ENCODE measurements at places on chromosomes 7 and 10. TPM values are rescaled to one million over a fixed set of nuclear protein-coding genes. Genes with fewer than 3 reads are reported as not detected.

DNA sequence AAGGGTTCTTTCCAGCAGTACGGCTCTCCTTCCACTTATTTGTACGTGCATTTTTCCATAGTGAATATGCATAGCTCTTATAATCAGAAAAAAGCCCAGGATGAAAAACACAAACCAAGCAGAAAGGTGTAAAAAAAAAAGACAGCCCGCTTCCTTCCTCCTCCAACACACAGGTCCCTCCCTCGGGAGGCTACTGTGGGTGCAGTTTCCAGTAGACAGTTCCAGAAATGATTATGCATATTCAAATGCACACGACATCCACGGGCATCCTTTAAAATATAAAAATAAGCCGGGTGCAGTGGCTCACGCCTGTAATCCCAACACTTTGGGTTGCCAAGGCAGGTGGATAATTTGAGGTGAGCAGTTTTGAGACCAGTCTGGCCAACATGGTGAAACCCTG lies 59.9 kb downstream of the TNRC18 start:
- no peak for DNase-seq

- DNase-seq = no peak
Measured at GRCh38 chr7:821688-822087, 10.6 kb upstream of the SUN1 start.

- no peak for DNase-seq
Measured at GRCh38 chr7:96629884-96630283, 79.8 kb downstream of the SEM1 start.

- DNase-seq = peak; percentile 9
Measured at GRCh38 chr7:142188846-142189245, 69.0 kb downstream of the PRSS58 start.

DNA sequence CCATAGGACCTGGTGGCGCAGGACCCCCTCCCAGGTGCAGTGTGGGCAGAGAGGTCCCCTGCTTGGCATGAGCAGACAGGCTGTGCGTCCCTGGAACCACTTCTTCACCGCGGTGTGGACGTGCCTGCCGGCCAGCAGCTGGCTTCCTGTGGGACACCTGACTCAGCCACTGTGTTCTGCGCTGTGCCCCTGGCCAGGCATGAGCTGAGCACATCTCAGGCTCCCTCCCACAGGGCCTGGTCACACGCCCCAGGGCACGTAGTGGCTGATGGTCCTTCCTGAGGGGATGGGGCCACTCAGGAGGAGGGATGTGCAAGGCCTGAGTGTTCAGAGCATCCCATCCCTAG lies 3.5 kb upstream of the DEPP1 start:
- no peak for DNase-seq

CHRM2 gene
- 1.0 TPM for total RNA-seq

All from tongue (tissue), 3 donors.